Right atrium auricular region (tissue), 2 donors: ENCODE measurements at places on chromosomes 7 and 10. TPM values are rescaled to one million over a fixed set of nuclear protein-coding genes. Genes with fewer than 3 reads are reported as not detected.

DNA sequence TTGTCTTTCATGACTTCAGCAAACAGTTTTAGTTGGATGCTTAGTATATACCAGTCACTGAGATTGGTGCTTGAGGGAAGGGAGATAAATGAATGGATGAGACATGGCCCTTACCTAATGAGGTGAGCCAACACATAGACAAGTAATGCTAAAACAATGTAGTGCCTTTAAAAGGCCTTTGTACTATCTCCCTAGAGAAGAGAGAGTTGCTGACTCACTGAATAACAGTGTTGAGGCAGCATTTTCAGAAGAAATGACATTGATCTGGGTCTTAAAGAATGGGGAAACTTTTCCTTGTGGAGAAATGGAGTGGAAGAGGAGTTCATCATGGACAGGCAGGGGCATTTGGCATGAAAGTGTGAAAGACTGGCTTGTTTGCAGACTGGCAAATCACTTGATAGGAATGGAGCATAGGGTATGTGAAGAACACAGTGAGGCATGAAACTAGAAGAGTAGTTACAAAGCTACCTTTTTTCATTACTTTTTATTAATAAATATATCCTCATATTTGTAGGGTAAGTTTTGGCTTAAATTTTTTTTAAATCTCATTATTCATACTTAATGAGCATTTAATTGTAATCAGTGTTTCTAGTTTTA lies 91.2 kb downstream of the KAT6B start:
- H3K27me3 ChIP-seq = no peaks in the 10 kb centered on the region
- no peak overlapping the region for H3K27ac ChIP-seq
- H3K36me3 ChIP-seq = no peaks in the 10 kb centered on the region
- H3K4me3 ChIP-seq = no peak overlapping the region
- DNase-seq = no peak
- H3K4me1 ChIP-seq = no peaks in the 10 kb centered on the region

DNA sequence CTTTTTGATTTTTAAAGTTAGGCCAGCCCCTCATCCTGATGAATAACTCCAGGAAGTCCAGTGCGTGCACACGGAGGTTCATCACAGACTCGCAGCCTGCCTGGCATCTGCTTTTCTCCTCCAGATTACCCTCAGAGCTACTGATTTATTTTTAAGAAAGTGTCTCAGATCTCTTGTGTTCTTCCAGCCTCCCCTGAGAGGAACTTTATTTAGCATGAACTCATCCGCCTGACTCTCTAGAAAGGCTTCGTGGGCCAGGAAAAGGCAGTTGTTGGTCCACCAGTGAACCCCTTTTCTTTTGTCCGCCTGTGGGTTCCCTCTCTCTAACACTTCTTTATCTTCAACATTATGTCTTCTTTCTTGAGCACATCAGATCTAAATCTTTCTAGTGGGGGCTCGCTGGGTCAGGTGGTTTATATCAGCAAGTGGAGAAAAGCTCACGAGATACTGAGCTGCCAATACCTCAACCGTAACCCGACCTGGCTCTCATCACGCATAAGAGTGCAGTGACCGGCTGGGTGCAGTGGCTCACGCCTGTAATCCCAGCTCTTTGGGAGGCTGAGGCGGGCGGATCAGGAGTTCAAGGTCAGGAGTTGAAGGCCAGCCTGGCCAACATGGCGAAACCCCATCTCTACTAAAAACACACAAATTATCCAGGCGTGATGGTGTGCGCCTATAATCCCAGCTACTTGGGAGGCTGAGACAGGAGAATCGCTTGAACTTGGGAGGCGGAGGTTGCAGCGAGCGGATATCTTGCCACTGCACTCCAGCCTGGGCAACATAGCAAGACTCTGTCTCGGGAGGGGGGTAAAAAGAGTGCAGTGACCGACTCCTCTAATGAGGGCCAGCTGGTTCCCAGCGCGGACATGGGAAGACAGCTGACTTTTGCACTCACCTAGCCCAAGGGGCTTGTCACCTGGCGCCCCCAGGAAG lies 162.3 kb downstream of the CCDC3 start:
- no peaks in the 10 kb centered on the region for H3K36me3 ChIP-seq
- H3K27ac ChIP-seq = no peak overlapping the region
- H3K4me3 ChIP-seq = no peak overlapping the region

The ASB4 gene
- 4.6 TPM for total RNA-seq

DNA sequence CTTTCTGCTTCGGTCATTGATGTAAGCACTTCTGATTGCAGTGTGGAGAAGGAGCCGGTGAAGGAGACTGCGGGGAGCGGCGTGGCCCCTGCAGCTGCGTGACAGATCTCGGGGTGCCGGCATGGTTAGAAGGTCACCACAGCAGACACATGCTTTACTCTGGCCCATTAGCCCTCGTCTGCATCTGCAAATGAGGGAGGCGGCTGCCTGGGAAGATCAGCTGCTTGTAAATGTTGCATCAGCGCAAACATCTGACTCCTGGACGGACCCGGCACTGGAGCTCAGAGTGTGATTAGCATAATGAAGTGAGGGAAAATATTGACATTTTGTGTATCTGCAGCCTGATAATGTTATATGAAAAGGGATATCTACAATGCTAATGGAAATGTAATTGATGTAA lies 30.5 kb upstream of the MNX1 start:
- H3K27me3 ChIP-seq = no peaks in the 10 kb centered on the region
- H3K27ac ChIP-seq = no peak overlapping the region
- H3K4me3 ChIP-seq = no peak overlapping the region
- DNase-seq = no peak
- H3K36me3 ChIP-seq = no peaks in the 10 kb centered on the region

GRCh38 chr7:115707258-115708012 lies 323.1 kb downstream of the TFEC start:
- H3K4me3 ChIP-seq = no peak overlapping the region
- no peaks in the 10 kb centered on the region for H3K4me1 ChIP-seq
- no peak overlapping the region for H3K27ac ChIP-seq
- no peaks in the 10 kb centered on the region for H3K36me3 ChIP-seq

- H3K4me1 ChIP-seq = no peaks in the 10 kb centered on the region
- no peak for DNase-seq
- H3K4me3 ChIP-seq = no peak overlapping the region
- no peaks in the 10 kb centered on the region for H3K36me3 ChIP-seq
Observed at GRCh38 chr10:17353568-17354300, 100.7 kb downstream of the ST8SIA6 start.

GRCh38 chr10:95282107-95282506 lies 8.7 kb downstream of the PDLIM1 start:
- DNase-seq = no peak
- H3K27ac ChIP-seq = no peak overlapping the region
- H3K4me3 ChIP-seq = no peak overlapping the region
- H3K27me3 ChIP-seq = no peaks in the 10 kb centered on the region
- H3K36me3 ChIP-seq = no peaks in the 10 kb centered on the region

- no peaks in the 10 kb centered on the region for H3K36me3 ChIP-seq
- peak; percentile 63 for DNase-seq
Observed at GRCh38 chr10:13074563-13075451, 25.2 kb upstream of the OPTN start.

DNA sequence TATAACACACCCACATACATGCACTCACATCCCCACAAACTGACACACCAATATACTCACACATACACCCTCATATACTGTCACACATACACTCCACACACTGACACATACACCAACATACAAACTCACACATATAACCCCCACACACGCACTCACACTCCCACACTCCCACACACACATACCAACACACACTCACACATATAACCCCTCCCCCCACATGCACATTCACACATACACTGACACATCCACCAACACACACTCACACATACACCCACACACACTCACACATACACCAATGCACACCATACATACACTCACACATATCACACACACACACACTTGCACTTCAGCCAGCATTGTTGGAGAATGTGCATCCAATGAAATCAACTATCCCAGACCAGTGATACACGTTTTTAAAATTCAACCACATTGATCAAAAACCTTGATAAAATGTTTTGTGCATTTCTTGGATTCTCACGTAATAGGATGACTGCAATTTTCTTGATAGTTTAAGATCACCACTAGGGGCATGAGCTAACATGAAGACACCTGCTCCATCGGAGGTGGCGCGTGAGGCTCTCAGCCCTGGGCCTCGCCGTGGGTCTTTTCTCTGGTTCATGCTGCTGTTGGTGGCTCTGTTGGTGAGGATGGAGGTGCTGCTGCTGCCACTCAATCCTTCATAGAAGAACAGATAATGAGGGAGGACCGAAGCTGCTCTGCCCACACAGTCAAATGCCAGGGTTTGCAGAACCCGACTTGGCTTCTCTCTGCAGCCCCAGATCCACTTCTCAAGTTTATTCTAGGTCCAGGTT lies 32.1 kb upstream of the CHST15 start:
- H3K4me1 ChIP-seq = no peaks in the 10 kb centered on the region
- no peaks in the 10 kb centered on the region for H3K36me3 ChIP-seq
- no peaks in the 10 kb centered on the region for H3K27me3 ChIP-seq
- DNase-seq = no peak
- no peak overlapping the region for H3K27ac ChIP-seq

DNA sequence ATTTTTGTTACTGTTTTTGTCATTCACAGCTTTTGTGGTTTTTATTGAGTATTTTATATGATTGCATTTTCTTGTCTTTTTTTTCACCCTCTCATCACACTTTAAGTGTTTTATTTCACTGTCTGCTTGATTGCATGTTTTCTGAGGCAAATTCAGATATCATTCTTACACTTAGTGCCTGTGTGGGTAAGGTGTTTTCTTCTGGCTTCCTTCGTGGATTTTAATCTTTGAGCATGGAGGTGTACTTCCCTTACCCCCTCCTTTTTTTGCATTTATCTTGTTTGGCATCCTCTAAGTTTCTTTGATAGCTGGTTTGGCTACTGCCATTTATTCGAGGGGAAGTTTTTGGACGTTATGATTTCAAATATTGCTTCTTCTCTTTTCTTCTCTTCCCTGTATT lies 127.9 kb downstream of the MLLT10 start:
- no peaks in the 10 kb centered on the region for H3K4me1 ChIP-seq
- H3K36me3 ChIP-seq = no peaks in the 10 kb centered on the region
- no peaks in the 10 kb centered on the region for H3K27me3 ChIP-seq
- DNase-seq = no peak
- no peak overlapping the region for H3K4me3 ChIP-seq

GRCh38 chr10:66990143-66990830 lies 64.5 kb downstream of the LRRTM3 start:
- H3K27me3 ChIP-seq = no peaks in the 10 kb centered on the region
- DNase-seq = no peak
- no peak overlapping the region for H3K27ac ChIP-seq
- H3K4me3 ChIP-seq = no peak overlapping the region
- no peaks in the 10 kb centered on the region for H3K36me3 ChIP-seq
- no peaks in the 10 kb centered on the region for H3K4me1 ChIP-seq

The IL2RA gene
- total RNA-seq = 0.16 TPM

DNA sequence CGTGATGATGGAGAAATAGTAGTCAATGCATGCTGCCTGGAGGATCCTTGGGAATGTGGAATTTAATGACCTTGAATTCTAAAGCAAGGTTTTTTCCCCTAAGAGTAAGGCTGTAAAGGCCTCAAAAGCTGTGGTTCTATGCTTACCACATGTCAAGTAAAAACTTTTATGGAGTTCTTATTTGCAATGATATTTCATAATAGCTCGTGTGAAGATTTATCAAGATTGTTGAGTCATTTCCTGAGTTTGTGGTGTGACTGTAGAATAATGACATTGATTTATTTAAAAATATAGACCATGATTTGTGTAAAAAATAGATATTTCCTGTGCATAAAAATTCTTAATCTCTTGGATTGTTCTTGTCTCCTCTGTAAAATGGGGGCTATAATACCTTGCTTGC lies 67.5 kb upstream of the SORCS1 start:
- H3K4me3 ChIP-seq = no peak overlapping the region
- no peaks in the 10 kb centered on the region for H3K36me3 ChIP-seq
- no peak for DNase-seq
- no peak overlapping the region for H3K27ac ChIP-seq

DNA sequence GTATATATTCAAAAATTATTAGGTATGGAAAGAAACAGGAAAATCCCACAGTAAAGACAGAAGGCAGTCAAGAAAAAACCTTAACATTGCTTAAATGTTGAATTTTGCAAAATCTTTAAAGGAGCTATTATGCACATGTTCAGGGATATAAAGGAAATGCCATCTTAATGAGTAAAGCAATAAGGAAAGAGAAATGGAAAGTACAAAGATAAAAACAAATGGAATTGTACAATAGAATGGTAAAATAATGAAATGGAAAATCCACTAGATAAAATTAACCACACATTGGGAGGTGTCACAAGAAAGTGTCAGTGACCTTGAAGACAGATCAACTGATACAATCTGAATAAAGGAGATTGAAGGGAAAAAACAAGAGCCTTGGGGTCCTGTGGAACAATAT lies 82.0 kb downstream of the KIF20B start:
- no peak for DNase-seq
- no peak overlapping the region for H3K27ac ChIP-seq
- H3K27me3 ChIP-seq = no peaks in the 10 kb centered on the region
- H3K36me3 ChIP-seq = no peaks in the 10 kb centered on the region
- H3K4me3 ChIP-seq = no peak overlapping the region
- no peaks in the 10 kb centered on the region for H3K4me1 ChIP-seq

- H3K27me3 ChIP-seq = no peaks in the 10 kb centered on the region
- no peak overlapping the region for H3K27ac ChIP-seq
- no peak for DNase-seq
Observed at GRCh38 chr7:106534271-106534846, 126.6 kb downstream of the CCDC71L start.

GRCh38 chr10:63767138-63767801 lies 246.1 kb downstream of the REEP3 start:
- peaks cover 6% of the 10 kb centered on the region for H3K4me1 ChIP-seq
- peak overlapping the region; percentile 43 for H3K27ac ChIP-seq
- DNase-seq = no peak

- no peaks in the 10 kb centered on the region for H3K27me3 ChIP-seq
- no peaks in the 10 kb centered on the region for H3K4me1 ChIP-seq
- no peak for DNase-seq
- no peak overlapping the region for H3K4me3 ChIP-seq
- H3K36me3 ChIP-seq = no peaks in the 10 kb centered on the region
Observed at GRCh38 chr10:33681595-33681994, 347.1 kb upstream of the NRP1 start.

DNA sequence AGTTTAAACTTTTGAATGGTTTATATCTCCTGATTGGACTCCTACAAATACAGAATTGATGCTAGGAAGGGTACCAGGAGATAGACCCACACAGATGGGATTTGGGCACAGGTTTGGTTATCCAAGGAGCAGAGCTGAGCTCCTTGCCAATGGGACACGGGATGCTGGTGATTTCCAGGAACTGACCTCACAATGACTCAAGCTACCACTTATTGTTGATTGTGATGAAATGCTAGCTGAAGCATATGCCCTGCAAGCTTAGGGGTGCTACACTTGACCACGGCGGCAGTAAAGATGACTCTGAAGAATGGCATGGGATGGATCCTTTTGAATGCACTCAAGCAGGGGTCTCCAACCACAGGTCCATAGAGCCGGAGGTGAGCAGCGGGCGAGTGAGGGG lies 45.5 kb upstream of the VKORC1L1 start:
- H3K27ac ChIP-seq = no peak overlapping the region
- no peaks in the 10 kb centered on the region for H3K4me1 ChIP-seq
- DNase-seq = no peak
- H3K36me3 ChIP-seq = no peaks in the 10 kb centered on the region
